Stimulated activated CD4-positive, alpha-beta T cell treated with anti-CD3 and anti-CD28 coated beads, Interleukin-1b, Interleukin-23, amount 100 ng/mL, for 24 hours (primary cell): ENCODE measurements at places on chromosomes 3 and 15.

GRCh38 chr3:192861972-192862371 is 55.7 kb downstream of the MB21D2 start:
- DNase-seq, result no peak

GRCh38 chr3:46539443-46540005 is 26.6 kb downstream of the LRRC2 start:
- no peak for DNase-seq

- no peak for DNase-seq
Measured at GRCh38 chr15:66151809-66152208, 101.7 kb downstream of the MEGF11 start.

GRCh38 chr3:148084931-148085330 is 612.8 kb upstream of the AGTR1 start:
- no peak for DNase-seq

DNA sequence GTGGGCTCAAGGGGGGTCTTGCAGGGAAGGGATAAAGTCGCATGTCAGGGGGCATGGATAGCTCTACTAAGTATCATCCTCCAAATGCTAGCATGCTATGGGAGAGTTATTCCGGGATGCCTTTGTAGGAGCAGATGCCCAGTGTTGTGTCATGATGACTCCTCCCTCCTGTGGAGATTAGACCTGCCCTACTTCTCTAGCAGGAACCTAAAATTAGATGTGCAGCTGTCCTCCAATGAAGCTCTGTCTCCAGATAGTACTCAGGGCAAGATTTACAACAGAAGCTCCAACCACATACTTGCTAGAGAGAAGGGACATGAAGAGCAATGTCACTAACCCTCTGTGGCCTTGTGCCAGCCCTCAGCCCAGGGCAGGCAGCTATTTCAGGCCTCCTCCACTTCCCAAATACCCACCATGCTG is 82.5 kb downstream of the AGBL1 start:
- no peak for DNase-seq

DNA sequence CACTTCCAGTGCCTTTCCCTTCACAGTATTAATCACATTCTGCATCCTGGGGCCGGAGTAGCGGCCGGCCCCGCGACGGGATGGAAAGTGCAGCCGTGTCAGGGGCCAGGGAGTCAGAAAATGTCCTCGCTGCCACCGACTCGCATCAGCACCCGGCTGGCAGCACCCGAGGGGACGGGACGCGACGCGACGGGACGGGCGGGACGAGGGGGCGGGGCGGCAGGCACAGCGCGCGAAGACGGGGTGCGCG is 353 bp downstream of the ATG3 start:
- peak; percentile 74 for DNase-seq

DNA sequence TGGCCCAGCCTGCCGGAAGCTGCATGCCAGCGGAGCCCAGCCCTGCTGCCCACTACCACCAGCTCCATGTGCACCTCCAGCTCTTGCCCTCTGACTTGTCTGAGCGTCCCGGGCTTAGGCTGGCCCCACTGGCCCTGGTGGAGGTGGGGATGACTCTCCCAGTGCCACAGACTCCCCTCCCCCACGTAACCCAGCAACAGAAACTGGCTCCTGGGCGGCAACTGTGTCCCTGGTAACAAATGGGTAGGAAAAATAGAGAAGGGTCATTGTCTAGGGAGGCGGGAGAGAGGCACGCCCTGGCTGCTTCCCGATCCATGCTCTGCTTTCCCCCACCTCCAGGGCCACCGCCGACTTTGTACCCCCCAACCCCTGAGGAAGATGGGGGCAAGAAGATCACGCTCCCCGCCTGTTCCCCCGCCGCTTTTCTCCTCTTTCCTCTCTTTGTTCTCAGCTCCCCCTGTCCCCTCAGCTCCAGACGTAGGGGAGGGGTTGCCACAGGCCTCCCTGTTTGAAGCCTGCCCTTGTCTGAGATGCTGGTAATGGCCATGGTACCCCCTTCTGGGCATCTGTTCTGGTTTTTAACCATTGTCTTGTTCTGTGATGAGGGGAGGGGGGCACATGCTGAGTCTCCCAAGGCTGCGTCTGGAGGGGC is 10.8 kb upstream of the SEMA3B start:
- DNase-seq, result no peak

GRCh38 chr3:98039322-98040024 is 4.4 kb upstream of the GABRR3 start:
- DNase-seq, result peak; percentile 39

- no peak for DNase-seq
Measured at GRCh38 chr3:105277656-105278055, 89.1 kb upstream of the ALCAM start.

GRCh38 chr15:70160803-70161565 is 63.3 kb upstream of the TLE3 start:
- no peak for DNase-seq
